ENCODE measurements at places on chromosomes 1 and 21. TPM values are rescaled to one million over a fixed set of nuclear protein-coding genes. Genes with fewer than 3 reads are reported as not detected.

Gene NPHS2
- total RNA-seq: not detected

GRCh38 chr21:45278156-45278911 lies 9.4 kb downstream of the POFUT2 start:
- no peak for DNase-seq

Gene HSPA6
- total RNA-seq: 9.0 TPM

Gene FRRS1
- total RNA-seq: 9.2 TPM

DNA sequence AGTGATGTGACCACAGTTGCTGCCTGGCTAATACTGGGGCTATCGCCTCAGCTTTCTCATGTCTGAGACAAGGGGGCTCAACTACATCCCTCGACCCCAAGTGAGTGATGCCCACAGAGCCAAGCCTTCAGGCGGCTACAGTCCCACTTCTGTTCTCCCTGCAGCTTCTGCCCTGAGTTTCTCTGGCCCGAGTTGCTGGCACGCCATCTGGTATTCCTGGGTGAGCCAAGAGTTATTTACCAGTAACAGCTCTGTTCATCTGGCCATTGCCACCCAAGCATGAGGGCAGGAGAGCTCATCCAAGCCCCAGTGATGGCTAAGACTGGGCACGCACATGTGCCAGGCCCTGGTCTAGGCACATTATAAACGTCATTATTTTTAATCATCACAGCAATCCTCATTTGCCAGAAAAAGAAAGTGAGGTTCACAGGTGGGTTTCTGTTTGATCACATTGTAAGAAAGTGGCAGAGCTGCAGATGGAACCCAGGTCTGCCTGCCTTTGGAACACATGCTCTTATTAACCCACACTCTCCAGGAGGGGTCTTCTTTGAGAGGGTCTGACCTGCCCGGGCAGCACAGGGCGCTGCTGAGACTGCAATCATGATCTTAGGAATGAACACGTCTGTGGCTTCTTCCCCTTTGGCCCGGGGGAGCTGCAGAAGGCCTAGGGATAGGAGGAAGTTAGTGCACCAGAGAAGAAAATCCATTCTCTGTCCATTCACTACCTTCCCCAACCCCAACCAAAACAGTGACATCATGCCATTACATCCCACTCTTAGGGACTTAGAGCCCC lies 27.5 kb downstream of the KCND3 start:
- no peak for DNase-seq

- no peak for DNase-seq
These were observed 61.9 kb downstream of the KIAA0040 start for GRCh38 chr1:175130649-175131045.

Gene TYW3
- 16.3 TPM for total RNA-seq

DNA sequence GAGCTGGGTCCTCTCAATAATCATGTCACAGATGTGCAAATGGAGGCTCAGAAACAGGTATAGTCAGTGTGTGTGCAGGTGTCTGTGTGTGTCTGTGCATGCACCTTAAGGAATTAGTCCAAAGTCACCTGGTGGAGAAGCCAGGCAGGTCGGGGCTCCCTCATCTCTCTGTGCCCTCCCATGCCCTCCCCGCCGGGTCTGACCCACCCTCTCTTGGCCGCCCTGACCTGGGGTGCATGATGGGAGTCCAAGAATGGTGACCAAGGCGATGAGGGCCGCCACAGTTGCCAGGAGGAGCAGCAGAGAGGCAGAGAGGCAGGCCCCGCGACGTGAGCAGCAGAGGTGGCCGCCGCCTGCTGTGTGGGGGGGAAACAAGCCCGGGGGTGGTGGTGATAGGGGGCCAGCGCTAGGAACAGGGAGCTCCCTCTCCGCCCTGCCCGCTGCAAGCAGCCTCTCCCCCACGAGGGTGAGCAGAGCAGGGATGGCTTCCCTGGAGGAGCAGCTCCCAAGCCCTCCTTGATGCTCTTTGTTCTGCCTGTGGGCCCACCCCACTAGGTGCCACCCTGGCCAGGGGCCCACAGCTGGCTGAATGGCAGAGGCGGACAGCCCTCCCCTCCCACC lies 3.9 kb downstream of the LDLRAD1 start:
- no peak for DNase-seq

Gene FAM131C
- total RNA-seq: not detected

Gene GNAI3
- 7.0 TPM for total RNA-seq

DNA sequence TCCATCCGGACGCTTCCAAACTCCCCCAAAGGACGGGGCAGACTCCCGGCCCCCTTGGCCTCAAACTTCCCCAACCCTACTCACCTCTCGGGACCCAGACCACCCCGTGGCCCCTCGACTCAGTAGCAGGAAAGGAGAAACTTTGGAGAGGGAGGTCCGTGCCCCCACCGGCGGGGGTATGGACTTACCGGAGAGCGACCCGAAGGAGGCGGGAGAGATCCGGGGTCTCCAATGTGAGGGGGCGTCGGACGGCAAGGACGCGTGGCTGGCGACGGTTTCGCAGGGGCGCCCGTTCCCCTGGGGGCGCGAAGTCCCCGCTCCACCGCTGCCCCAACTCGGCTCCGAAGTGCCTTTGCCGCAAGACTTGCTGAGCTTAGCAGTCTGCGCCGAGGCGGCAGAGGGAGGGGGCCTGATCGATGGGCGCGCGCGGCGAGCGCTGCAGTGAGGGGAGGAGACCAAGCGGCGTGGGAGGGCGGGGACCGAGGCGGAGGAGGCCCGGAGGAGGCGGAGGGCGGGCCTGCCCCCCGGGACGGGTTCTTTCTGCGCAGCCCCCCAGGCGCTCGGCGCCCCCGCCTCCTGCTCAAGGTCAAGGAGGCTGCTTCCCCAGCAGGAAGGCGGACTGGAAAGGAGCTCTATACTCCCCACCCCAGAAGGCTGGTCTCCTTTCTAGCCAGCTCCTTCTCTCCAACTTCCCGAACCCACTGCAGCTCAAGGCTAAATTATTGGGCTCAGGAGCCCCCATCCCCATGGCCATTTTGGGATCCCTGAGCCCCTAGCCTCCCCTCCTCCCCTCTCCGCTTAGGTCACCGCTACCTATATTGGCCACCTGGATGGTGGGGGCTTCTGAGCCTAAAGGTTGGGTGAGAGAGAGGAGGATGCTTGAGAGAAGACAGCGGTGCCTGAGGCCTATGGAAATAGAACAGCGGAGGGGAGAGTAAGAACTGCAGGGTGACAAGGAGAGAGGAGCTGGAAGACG lies at the start of gene SYT2:
TSS of gene SYT2 (minus strand) at position 385 of the 976 bp plus-strand sequence. CDS start 104,682 bp downstream, outside the sequence.
- peak; percentile 83 for DNase-seq

Gene MATN1
- total RNA-seq: 0.42 TPM

DNA sequence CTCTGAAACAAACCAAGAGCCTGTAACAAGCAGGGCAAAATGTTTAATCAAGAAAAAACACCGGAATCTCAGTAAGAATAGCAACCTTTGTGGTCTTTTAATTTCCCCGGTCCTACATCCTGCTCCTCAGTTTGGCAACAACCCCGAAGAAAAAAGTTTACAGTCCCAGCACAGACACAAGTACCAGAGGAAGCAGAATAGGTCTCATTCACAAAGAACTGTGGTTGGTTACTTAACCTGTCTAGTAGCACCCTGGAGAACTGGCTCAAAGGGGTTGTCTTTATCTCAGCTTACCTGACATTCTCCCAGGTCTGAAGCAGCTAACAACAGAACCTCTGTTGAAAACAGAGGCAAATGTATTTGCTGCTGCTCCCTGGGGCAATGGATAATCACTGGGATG lies 399.3 kb downstream of the AJAP1 start:
- DNase-seq: no peak

Gene S100A8
- 83.5 TPM for total RNA-seq

GRCh38 chr1:2271211-2271721 lies 43.1 kb downstream of the SKI start:
- no peak for DNase-seq

DNA sequence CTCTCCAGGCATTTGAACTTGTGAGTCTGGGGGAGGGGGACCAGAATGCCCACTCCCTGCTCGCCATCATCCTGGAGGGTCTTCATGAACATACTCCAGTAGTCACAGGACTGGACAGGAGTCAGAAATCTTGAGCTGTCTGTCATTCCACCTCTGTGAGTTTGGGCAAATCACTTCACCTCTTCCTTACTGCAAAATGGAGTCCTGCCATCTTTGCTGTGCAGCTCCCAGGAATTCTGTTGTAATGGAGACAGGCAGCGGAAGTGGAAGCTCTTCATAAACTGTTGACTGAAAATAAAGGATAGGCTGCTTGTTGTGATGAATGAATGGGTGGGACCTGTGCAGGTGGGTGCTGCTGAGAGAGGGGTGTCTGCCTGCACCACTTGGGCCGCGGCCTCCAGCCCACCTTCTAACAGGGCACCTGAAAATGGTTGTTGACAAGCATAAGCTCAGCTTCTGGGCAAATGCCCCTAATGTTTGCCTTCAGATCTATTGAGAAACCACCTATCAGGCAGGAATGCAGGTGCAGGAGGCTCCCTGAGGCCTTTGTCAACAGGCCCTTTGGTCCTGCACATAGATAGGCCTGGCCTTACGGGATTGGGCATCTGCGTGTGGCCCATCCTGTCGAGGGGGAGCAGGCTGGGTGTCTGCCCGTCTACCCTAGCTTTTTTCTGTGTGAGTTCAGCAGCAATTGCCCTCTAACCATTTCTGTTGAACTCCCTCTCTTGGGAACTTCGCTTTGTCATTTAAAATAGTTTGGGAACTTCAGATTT lies 321.0 kb downstream of the RPS6KC1 start:
- DNase-seq: no peak

All from aorta (tissue), 5 donors.